SHP77 (cell line): ENCODE measurements at places on chromosomes 2 and 18.

DNA sequence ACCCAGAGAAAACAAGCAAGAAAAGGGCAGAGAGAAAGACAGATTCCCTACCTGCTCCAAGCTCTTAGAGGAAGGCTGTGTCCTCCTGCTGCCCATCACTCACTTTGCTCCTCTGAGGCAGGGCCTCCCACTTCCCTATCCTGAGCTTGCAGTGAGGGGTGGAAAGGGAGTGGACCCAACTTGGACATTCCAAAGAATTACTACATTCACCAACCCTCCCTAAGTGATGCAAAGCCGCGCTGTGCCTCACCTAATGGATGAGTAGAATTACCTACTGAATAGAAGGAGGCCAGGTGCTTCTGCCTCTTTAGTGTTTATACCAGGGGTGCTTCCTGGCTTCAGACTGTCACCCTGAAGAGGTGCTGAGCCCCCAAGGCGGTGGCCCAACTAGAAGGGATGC lies 5.6 kb upstream of the OSR1 start:
- no peak for DNase-seq

- no peak for DNase-seq
Observed at GRCh38 chr2:24199968-24200590, 25.2 kb downstream of the FAM228A start.

GRCh38 chr18:774811-775210 lies 37.2 kb downstream of the YES1 start:
- DNase-seq: no peak

- DNase-seq: peak; percentile 39
Observed at GRCh38 chr2:199019898-199020507, 437.7 kb downstream of the SATB2 start.

GRCh38 chr18:9181275-9181674 lies 44.7 kb downstream of the ANKRD12 start:
- no peak for DNase-seq

- DNase-seq: no peak
Observed at GRCh38 chr2:213429516-213429915, 145.3 kb downstream of the SPAG16 start.

DNA sequence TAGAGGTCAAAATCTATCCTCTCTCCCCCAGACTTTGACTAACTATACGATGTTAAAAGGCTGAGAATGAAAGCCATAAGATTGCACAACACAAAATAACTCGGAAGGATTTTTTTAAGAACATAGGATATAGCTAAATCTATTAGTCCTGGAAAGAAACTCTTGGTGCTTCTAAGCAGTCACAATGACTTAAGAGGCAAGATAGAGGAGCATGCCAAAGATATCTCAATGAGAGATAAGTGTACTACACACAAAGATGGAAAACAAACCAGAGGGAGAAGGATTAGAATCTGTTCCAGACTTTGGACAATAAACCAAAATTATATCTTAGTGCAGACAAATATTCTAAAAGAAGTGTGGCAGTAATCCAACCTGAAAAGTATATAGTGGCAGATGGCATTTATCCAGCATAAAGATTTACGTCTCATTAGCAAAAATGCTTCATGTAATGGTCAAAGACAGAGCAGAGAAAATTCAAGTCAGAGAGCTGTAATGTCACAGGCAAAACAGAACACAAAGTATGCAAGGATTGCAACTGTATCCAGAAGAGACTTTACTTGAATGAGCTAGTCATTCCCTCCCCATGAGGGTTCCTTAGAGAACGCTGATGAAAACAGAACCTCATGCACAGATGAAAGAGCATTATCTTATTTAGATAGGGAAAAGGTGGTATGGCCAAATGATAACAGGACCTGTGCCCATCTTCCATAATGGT lies 28.8 kb upstream of the EVA1A start:
- no peak for DNase-seq

DNA sequence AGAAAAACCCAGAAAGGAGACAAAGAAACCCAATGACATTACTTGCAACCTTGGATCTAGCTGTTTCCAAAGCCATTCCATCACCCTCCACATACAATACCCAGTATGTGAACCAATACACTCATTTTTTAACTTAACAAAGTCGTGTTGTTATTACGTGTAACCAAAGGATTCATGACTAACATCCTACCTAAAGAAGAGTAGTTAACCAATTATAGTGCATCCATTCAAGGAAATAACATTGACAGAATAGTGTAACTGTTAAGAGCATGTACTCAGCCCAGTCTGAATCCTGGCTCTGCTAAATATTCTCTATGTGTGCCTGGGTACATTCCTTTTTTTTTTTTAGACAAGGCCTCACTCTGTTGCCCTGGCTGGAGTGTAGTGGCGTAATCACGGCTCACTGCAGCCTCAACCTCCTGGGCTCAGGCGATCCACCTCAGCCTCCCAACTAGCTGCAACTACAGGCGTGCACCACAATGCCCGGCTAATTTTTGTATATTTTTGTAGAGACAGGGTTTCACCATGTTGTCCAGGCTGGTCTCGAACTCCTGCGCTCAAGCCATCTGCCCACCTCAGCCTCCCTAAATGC lies 9.9 kb downstream of the TLK1 start:
- DNase-seq: no peak

DNA sequence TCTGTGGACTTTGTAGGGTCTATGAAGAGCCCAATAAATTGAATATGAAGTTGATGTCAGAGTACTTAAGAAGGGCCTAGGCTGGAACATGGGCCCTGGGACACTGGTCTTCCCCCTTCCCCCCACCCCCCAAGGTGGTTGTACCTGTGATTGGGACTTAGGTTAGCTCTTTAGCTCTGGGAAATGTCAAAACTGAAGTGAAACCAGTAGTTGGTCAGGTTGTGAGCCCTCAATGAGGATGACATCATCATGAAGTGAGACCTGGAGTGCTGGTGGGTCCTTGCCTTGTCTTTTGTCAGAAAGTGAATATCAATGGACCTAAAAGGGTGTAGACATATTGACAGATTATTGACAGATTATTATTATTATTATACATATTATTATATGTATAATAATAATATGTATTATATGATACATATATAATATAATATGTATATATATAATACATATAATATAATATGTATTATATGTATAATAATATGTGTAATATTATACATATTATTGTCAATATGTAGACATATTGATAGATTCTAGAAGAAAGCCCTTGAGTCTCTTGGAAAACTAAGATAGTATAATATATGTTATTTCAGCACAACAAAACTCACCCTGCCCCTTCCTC lies 5.4 kb downstream of the MARS2 start:
- no peak for DNase-seq

DNA sequence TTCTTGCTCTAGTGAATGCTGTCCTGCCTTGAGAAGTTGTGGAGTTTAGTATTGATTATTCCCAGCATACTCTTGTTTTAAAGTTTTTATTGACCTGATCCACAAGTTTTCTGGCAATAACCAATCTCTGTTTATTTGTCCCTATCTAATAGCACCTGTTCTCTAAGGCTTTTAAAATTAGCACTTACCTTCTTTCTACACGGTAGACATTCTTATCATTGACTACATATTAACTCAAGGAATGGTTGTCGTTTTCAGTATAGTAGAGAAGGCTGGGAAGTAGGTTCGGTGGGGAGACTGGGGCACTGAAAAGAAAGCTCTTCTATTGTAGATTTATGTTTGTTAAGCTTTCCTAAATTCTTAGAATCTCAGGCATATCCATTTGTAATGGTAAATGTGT lies 726.0 kb downstream of the DPP10 start:
- no peak for DNase-seq

GRCh38 chr2:169511818-169512217 lies 2.3 kb downstream of the KLHL41 start:
- no peak for DNase-seq

DNA sequence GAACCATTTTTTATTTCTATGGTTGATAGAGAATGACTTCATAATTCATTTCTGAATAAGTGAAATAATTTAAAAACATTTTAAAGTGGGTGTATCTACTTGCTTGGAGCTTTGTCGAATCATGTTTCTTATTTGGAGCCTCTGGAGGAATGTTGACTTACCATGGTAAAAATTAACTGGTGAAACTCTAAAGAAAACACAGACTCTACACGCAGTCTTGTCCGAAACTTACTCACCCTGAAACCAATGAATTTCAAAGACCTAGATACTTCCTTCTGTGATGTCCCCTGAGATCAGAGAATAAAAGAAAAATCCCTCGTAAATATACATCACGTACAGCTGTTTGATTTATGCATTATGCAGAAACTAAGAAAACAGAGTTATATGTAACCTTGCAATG lies 665.2 kb upstream of the NRXN1 start:
- no peak for DNase-seq

DNA sequence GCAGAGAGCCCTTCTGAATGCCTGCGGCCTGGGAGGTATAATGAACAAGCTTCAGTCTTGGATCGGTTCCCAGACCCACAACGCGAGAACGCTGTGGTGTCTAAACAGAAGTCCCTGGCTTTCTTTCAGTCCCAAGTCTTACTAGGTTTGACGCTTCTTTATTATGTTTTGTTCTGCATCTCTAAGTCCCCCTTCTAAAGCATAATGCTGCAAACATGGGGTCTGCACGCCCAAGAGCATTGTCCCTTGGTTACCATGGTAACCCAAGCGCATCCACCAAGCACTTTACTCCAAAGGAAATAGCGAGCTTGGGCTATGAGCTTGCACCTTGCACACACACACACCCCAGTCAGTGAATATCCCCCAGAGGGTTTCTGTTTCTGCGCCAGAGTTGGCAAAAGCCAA lies 193.7 kb downstream of the INO80D start:
- peak; percentile 48 for DNase-seq

DNA sequence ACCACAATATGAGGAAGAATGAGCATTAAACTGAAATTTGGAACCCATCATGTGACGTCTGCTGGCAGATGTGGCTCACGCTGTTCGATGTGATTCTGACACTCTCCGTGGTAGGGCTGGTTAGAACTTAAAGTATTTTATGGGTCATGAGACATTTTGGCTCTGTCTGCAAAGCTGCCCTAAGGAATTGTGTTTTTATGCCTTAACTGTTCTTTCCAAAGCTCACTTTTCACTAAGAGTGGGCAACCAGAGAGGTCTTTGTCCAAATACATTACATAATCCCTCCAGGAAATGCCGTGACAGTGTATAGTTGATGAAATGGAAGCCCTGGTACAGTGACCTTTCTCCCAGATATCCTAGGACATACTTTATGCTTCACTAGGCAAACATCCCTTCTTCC lies 119.1 kb downstream of the AQP4 start:
- no peak for DNase-seq
